ENCODE measurements at places on chromosomes 2 and 18.

DNA sequence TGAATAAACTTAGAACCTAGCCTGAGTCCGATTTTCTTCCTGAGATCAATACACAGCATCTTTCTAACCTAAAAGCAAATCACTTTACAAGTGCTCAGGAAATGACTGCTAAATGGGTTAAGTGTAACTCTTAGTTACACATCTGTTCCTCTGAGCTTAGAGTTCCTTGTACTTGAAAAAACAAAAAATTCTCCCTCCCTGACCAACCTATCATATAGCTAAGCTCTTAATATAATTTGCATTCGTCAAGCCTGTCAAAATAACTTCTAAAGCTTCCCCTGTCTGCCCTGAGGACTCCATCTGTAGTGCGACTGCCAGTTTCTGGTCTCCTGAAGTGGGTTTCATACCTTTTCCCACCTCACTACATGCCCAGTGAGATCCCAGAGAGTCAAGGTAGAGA is 190.4 kb downstream of the NCK2 start:
- DNase-seq, result no peak

DNA sequence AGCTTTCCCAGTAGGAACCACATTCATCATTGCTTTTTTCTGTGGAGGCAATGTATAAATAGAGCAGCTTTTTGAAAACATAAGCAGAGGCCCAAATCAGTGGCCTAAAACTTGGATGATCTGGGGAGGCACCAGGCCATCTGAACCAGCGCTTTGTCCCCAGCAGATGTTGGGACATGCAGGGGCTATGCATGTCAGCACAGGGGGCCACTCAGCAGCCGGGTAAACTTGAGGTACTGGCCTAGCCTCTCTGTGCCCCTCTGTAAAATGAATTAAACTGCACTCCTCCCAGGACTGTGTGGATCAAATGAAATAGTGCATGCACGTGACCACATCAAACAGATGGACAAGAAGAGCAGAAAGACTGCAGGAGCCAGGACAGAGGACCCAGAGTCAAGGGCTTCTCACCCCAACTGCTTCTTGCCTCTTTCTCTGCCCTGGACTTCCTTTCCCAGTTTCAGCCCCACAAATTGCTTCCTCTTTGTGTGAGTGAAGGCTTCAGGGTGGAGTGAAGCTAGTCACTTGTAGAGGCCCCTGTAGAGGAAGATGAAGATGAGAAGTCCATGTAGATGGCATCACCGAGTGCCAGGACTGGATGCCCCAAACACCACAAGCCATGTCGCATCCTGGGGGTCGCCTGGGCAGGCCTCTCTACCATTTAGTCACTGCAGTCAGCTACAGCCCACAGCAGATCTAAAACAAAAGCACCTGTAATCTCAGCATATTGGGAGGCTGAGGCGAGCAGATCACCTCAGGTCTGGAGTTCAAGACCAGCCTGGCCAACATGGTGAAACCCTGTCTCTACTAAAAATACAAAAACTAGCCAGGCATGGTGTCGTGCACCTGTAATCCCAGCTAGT is 53.2 kb downstream of the IMPA2 start:
- DNase-seq, result no peak

- DNase-seq, result no peak
Measured at GRCh38 chr18:50982086-50982801, 14.4 kb downstream of the ELAC1 start.

GRCh38 chr2:86488561-86489250 is 47.5 kb downstream of the KDM3A start:
- DNase-seq, result no peak

DNA sequence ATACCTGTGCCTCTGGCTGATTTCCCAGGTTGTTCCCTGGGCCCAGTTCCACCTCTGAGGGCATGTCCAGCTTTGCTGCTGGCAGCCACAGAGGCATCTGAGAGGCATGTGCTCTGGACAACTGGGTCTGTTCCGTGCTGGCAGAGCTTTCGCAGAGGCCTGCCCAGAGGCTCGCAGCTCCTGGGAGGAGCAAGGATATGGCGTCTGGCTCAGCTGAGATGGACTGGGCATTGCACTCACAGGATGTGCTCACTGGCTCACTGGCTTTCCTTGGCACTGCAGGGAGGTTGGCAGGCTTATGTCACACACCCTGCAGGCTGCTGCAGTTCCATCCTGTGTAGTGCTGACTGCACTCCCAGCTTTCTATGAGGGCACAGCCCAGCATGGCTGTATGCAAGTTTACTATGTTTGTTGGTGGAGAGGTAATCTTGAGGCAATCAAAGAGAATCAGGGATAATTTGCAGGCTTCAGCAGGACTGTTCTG is 172.3 kb downstream of the PRKCE start:
- no peak for DNase-seq

- peak; percentile 79 for DNase-seq
Measured at GRCh38 chr2:61177727-61178549, 15.9 kb downstream of the C2orf74 start.

- peak; percentile 54 for DNase-seq
Measured at GRCh38 chr2:128449226-128450061, 130.8 kb upstream of the HS6ST1 start.

- DNase-seq, result no peak
Measured at GRCh38 chr2:120983344-120983743, 247.7 kb downstream of the GLI2 start.
